Osteocyte (in vitro differentiated cells): ENCODE measurements at places on chromosomes 6 and 20. TPM values are rescaled to one million over a fixed set of nuclear protein-coding genes. Genes with fewer than 3 reads are reported as not detected.

Gene EFCAB8
- 0.64 and 0.97 TPM in 2 replicates for total RNA-seq

Gene C6orf52
- 0.73 and 0.84 TPM in 2 replicates for total RNA-seq

Gene AVP
- not detected in 2 replicates for total RNA-seq

Gene GRIK2
- total RNA-seq, result 7.1 and 10.8 TPM in 2 replicates

Gene WFDC2
- not detected in 2 replicates for total RNA-seq
